D721Med (cell line): ENCODE measurements at places on chromosomes 2 and 18.

GRCh38 chr2:177334940-177335543 is 57.5 kb upstream of the AGPS start:
- DNase-seq, result no peak

- DNase-seq, result no peak
These were observed 198.5 kb downstream of the TNS1 start for GRCh38 chr2:217804338-217804737.

DNA sequence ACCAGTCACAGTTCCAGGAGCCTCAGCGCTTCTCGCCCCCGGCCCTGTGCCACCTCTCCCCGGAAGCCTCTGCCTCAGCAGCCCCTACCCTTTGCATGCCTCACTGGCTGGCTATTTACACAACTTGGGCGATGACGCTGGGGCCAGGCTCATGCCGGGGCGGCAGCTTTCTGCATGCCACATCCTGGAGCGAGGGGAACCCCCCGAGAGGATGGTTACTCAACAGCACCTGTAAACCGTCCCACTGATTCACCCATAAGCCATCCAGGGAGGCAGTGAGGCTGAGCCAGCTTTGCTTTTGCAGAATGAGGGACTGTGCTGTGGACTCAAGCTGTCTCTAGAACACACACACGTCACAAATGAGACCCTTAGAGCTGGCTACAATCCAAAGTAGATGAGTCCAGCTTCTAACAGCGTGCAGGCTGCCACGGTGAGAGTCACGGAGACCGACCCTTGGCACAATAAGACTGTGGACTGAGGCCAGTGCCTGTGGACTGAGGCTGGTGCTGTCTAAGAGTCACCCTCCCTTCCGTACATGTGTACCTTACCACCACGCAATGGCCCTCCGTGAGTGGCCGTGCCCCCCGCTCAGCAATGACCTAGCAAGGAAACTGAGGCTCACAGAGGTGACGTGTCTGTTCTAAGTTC is 45.6 kb upstream of the ODC1 start:
- no peak for DNase-seq

DNA sequence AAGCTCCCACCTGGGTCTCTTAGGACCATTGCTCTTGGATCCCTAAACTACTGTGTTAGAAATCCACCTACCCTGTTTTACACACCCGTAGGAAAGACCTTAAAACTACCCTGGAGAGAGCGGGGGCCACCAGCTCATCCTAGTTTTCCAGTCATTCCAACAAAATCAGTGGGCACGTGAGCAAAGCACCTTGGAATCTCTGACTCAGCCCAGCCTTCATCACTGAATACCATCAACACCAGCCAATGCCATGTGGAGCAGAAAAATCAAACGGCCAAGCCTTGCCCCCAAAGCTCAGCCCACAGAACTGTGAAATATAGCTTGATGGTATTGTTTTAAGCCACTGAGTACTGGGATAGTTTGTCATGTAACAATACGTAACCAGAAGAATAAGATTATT is 449.7 kb upstream of the CHAC2 start:
- no peak for DNase-seq

- DNase-seq, result no peak
These were observed 21.3 kb upstream of the ARL5A start for GRCh38 chr2:151849413-151850010.
